ELR (cell line): ENCODE measurements at places on chromosomes 2 and 18.

GRCh38 chr18:63567825-63568224 is 19.3 kb upstream of the SERPINB13 start:
- no peak for DNase-seq

DNA sequence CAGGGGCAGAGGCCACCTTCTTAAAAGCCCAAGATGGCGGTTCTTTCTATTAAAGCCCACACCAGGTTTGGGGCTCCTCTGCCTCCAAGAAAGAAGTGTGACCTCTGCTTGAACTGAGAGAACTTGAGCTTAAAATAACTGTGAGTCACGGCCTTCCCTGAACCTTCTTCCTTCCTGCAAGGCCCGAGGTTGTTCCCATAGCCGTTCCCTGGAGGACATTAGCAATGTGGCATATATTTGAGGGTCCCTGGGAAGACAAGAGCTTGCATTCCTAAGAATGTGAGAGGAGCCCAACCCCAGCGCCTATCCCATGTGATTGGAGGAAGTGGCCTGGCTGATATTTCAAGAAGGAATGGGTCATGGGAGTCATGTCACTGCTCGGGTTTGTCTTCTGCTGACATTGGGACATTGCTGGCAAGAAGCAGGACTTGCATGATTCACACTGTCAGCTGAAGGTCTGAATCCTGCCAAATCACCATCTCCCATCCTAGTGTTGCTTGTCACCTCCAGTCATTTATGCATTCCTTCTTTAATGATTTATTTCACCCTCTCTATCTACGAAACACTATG is 168.1 kb downstream of the TRIB2 start:
- peak; percentile 86 for DNase-seq

DNA sequence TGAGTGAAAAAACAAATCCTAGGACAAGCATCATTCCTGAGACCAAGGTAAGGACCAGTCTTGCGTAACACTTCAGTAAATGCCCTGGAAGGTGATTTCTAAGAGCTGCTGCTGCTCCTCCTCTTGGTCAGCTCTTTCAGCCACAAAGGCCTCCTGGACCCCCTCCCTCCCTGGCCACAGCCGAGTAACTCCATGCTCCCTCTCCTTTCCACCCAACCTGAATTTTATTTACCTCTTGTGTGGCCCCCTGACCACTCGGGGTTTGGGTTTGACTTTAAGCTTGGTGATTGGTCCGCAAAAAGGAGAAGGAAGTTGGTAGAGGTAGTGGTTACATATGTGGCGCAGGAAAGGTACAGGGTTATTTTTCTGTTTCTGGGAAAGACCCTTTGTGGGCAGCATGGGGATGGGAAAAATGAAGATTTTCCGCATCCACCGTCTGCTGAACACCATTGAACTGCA is 9.2 kb downstream of the HTRA2 start:
- no peak for DNase-seq

- DNase-seq = no peak
Measured at GRCh38 chr18:13910986-13911385, 4.3 kb downstream of the MC2R start.

DNA sequence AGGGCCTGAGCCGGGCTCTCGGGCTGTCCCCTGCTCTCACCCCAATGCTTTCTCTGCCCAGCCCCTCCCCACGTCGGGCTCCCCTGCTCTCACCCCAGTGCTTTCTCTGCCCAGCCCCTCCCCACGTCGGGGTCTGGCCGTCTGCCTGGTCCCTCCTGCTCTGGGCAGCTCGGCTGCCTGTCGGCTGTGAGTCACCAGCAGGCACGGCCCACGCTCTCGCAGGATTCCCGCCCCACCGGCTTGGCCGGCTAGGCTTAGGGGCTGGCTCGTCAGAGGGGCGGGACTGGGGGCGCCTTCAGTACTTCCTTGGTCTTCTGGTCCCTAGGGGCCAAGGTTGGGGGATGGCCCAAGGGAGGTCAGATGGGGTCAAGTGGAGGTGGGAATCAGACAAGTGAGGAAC is 3.3 kb downstream of the BOK start:
- DNase-seq = peak; percentile 64
